Psoas muscle (tissue), 8 donors: ENCODE measurements at places on chromosomes 2 and 18.

DNA sequence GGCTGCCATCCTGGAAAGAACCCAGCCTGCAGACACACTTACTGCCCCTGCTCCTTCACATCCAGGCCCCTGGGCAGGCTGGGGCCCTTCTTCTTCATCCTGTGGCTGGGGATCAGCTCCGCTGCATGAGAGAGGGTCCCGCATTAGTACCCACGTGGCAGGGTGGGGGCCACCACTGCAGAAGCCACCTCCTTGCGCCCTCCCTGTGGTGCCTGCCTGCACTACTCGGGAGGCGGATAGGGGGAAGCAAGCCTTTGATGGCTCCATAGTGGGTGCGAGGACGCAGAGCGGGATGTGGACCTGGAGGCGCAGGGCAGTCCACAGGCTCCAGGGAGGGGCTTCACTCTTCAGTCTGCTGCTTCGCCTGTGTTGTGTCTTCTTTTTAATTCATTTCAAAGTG, 46.7 kb downstream of the GPC1 start:
- no peak for DNase-seq

DNA sequence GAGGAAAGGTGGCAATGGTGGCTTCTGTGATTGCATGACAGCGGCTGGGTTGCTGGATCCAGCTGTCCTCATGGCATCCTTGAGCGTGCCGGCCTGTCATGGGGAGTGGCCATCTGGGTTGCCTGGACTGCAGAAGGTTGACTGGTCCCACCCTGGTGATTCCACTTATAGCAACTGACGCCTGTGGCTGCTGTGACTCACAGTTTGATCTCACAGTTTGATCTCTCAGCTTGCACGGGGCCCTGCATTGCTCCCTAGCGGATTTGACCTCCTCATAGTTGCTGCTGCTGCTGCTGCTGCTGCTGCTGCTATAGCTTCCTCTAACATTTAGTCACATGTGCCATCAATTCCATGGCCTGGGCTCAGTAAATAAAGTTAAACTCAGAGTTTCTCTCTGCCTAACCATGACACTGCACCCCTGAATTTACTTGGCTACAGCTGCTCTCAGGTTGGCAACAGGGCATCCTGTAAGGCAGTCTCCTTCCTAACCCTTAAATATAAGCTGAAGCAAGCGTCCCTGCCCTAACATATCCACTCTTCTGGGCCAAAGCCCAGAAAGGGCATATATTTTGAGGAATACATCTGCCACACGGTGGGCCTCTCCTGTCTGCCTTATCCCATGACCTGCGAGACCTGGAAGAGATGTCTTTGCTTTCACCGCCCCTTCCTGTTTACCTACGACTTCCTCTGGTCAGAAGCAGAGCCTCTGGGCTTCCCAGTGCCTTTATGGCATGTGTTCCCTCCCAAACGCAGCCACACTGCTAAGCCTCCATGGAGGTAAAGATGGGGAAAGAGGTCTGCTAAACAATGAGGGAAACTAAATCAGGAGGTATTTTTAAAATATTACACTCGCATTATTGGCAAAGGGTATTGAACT, 37.8 kb upstream of the CCDC150 start:
- peak; percentile 46 for DNase-seq

DNA sequence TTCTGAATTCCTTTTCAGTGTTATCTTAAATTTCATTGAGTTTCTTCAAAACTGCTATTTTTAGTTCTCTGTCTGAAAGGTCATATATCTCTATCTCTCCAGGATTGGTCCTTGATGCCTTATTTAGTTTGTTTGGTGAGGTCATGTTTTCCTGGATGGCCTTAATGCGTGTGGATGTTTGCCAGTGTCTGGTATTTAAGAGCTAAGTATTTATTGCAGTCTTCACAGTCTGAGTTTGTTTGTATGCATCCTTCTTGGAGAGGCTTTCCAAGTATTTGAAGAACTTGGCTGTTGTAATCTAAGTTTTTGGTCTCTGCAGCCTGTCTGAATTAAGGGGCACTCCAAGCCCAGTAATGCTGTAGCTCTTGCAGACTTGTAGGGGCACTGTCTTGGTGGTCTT, 249.3 kb downstream of the ZNF385B start:
- no peak for DNase-seq

GRCh38 chr18:61334951-61335683, 1.9 kb downstream of the CDH20 start:
- no peak for DNase-seq

DNA sequence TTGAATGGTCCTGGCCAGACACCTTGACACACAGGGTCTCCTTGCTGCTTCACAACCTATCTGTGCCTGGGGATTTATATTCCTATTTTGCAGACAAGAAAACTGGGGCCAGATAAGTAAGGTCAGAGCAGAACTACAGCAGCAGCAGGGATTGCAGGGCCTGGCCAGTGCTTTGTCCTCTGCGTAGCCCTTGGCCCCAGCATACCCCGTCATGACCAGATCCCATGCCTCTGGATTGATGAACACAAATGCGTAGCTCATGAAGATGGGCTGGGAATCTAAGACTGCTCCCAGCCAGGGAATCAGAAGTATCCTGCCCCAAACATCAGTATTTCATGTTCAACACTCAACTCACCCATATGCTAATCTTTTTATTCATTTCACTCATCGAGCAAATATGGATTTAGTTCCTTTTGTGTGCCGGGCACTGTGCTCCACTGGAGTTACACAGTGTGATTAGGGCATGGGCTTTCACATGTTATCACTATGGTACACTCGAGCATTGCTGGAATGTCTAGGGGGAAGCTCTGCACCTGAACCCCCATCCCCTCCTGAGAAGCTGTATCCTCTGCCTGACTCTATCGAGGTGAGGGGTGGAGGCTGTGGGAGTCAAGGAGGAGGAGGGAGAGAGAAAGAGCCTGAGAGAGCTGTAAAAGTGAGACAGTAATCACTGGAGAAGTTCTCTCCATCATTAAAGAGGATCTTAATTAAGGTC, 143.3 kb downstream of the CYP26B1 start:
- DNase-seq, result no peak

- peak; percentile 92 for DNase-seq
Measured at GRCh38 chr2:174039551-174040416, 74.6 kb upstream of the SP3 start.

DNA sequence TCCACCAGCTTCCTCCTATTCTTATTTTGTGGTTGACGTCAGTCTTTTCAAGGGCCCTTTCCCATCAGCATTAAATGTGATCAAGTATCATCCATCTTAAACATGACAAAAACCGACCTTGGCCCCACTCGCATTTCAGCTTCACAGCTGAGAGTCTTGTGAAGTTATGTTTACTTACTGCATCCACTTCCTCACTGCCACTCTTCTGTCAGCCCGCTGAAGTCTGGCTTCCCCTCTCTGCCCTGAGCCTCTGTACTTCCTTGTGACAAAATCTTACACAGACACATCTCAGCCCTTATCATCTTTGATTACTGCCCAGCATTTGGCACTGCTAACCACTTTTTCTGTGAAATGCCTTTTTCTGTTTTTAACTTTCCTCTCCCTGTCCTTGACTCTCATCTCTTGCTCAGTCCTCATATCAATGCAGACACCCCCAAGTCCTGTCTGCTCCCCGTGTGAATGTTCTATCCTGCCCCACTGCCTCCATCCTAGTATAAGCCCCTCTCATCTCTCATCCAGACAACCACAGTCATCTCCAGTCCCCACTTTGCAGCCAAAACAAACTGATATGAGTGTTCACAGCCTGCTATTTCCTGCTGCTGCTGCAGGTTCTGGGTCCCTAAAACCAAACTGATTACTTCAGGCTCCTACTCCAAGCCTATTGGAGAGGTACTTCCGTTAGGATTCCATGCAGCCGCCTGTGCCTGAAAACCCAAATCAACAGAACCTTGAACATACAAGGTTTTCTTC, 31.4 kb downstream of the FOSL2 start:
- peak; percentile 39 for DNase-seq

- DNase-seq, result no peak
Measured at GRCh38 chr2:72927619-72928550, 10.6 kb downstream of the EMX1 start.

- no peak for DNase-seq
Measured at GRCh38 chr2:136164280-136164776, 46.4 kb upstream of the CXCR4 start.

- no peak for DNase-seq
Measured at GRCh38 chr2:40037303-40037702, 258.2 kb upstream of the THUMPD2 start.

DNA sequence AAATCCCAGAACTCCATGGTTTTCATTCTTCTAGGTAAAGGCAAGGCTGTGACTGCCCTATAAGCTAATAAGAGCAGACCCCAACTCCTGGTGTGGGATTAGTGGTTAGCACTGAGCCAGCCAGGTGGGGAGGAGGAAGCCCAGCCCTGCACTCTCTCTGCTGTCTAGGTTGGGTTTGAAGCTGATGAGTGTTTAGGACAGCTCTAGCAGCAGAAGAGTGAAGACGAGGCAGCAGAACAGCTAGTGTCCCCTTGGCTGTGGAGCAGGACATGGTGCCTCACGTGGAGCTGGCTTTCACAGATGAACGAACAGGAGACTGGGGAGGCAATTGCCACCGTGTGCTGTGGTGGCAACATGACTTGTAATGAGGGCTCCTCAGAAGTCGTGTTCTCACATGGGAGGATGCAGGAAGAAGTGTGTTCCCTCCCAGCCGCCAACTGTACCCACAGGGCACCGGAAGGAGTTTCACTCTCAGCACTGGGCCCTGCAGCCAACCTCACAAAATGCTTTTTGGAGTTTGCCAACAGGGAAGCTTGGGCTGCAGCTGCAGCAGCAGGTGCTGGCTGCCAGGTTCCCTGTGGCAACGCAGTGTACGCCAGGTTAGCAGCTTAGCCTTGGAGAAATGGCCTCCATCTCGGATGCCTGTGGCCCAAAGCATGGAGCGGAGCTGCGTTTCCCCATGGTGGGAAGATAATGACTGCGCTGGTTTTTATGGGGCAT, 328.2 kb downstream of the SETBP1 start:
- no peak for DNase-seq
